CD4-positive, alpha-beta T cell treated with Interleukin-17A for 4 hours (primary cell): ENCODE measurements at places on chromosomes 2 and 18.

DNA sequence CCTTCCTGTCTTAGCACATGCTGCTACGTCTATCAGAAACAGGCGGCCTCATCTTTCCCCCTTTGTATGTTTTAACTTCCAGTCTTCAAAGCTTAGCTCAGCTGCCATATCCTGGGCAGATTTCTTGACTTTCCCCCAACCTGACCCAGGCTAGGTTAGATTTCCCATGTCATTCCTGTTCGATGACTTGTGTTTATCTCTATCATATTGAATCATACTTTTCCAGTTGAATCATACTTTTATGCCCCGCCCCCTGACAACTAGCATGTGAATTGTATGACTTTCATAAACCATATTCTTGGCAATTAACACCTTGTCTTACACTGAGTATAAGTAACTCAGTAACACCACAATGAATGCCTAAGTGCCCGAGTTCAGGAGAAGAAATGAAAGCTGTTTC is 128.3 kb downstream of the CYRIA start:
- no peak for DNase-seq

DNA sequence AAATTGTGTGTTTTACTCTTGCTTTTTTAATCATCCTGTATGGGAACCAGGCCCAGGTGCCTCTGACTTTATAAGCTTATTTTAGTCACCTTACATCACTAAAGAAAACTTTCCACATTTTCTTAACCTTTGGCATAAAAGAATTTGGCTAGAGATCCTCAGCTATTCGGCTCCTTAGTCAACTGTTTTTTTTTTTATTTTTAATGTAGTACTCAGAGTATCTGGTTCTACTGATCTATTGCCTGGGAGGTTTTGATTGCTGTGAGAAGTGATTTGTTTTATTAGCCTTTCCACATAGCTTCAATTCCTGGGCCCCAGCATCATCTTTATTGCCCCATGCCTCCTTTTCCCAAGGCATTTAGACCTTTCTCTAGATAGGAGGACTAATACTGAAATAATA is 121.0 kb downstream of the MYO1B start:
- no peak for DNase-seq

DNA sequence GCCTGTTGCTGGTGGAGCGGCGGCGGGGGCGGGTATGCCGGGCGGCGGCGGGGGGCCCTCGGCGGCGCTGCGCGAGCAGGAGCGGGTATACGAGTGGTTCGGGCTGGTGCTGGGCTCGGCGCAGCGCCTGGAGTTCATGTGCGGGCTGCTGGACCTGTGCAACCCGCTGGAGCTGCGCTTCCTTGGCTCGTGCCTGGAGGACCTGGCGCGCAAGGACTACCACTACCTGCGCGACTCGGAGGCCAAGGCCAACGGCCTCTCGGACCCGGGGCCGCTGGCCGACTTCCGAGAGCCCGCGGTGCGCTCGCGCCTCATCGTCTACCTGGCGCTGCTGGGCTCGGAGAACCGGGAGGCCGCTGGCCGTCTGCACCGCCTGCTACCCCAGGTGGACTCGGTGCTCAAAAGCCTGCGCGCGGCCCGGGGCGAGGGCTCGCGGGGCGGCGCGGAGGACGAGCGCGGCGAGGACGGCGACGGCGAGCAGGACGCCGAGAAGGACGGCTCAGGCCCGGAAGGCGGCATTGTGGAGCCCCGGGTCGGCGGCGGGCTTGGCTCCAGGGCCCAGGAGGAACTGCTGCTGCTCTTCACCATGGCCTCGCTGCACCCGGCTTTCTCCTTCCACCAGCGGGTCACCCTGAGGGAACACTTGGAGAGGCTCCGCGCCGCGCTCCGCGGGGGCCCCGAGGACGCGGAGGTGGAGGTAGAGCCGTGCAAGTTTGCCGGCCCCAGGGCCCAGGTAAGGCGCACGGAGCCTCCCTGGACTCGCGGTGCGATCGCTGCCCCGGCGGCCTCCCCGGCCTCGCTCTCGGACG is 1.0 kb downstream of the ZCCHC2 start:
- DNase-seq, result peak; percentile 62

DNA sequence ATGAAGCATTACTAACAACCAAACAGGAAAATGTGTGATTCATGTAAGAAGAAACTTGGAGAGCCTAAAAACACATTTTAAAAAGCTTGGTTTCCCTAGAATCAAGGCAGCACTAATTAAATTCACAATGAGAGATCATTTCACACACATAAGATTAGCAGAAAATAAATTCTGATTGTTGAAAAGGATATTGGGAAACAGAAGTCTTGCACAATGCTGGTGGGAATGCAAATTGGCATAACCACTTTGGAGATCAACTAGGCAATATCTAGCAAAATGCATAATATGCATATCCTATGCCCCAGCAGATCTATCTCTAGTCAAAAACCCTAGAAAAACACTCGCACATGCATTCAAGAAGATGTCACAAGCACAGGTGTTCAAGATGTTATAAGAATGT is 75.3 kb upstream of the SIX3 start:
- no peak for DNase-seq

DNA sequence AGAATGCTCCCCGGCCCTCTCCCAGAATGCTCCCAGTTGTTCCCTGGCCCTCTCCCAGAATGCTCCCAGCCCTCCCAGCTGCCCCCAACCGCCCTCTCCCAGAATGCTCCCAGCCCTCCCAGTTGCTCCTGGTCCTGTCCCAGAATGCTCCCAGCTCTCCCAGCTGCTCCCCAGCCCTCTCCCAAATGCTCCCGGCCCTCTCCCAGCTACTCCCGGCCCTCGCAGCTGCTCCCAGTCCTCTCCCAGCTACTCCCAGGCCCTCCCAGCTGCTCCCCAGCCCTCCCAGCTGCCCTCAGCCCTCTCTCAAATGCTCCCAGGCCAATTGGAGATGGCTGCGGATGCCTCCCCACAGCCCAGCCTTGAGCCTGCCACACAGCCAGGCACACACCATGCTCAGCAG is 31.1 kb downstream of the BIN1 start:
- no peak for DNase-seq

DNA sequence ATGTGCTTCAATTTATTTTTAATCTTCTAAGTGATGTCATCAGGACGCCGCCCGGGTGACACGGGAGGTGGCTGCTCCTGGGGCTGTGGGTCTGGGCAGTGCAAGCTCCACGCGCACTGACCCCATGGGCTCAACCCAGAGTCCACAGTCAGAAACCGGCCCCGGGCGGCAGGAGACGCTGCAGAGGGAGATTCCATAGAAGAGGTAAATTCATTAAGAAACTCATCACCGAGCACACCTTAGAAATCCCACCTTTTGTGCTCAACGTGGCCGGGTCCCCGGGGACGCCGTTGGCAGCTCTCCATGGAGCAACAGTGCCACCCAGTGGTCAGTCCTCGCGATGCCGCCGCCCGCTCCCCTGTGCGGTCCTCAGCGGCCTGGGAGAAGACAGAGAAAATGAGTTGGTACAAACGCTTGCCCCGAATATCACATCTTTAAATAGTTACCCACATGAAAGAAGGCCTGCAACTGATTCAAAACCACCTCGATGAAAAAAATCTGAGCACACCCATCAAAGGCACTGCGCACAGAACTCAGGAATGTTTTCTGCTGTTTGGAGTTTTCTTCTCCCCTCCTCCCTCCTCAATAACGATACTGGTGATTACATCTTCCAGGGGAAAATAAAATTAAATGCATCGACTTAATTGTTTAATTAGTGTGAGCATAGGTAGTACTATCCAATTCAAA is 92.6 kb downstream of the CMPK2 start:
- peak; percentile 69 for DNase-seq

GRCh38 chr18:80244167-80244566 is 3.1 kb downstream of the PARD6G start:
- DNase-seq, result no peak

DNA sequence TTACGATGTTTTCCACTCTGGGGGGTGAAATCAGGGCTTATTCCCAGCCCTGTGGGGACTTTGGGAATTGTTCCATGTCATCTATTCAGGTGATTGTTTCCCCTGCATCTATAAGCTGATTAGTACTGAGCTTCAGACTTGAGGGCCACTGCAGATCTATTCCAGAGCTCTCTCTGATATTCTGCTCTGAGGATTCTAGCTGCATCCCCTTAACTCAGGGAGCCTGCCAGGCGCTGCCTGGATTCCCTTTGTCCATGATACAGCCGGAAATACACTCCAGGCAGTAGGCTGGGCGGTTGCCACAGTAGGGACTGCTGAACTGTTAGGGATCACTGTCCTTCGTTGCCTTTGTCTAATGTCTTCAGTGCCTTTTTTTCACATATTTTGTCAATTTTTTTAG is 31.3 kb downstream of the PTRHD1 start:
- DNase-seq, result no peak

DNA sequence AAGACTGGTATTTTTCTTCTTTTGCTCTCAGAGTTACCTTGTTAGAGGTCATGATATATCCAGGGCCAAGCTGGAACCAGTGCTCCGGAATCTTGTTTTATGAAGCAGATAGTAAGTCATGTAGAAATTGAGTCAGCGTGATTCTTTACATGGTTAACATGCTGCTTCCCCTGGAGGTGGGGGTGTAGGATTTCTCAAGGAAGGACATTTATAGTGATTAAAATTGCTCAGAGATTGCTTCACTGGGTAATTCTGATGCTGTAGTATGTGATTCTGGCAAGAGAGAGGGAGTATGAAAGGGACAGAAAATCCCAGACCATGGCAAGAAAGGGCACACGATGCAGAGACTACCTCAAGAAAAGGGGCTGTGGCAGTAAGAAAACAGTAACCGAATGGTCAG is 8.0 kb upstream of the MYL1 start:
- DNase-seq, result no peak

- DNase-seq, result no peak
Observed at GRCh38 chr2:201999279-201999678, 34.4 kb upstream of the FZD7 start.

- DNase-seq, result no peak
Observed at GRCh38 chr18:12028674-12029073, 47.4 kb downstream of the IMPA2 start.

DNA sequence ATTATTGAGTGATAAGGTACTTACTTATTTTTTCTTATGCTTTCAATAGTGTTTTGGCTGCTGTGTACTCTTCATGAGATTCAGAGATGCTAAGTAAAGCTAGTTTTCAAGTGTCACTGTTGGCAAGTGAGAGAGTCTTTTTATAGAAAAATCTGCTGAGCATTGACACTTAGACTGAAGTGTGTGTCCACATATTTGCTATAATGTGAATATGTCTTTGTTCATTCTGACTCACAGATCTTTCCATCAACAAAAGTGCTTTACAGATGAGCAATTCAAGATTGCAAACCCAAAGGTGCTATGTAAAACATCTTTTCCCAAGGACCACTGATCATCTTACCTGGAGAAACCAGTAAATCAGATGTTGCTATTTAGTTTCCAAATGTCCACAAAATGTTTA is 410.6 kb upstream of the FIGN start:
- DNase-seq, result no peak

GRCh38 chr2:53096351-53096750 is 671.3 kb upstream of the CHAC2 start:
- DNase-seq, result no peak

- DNase-seq, result no peak
Observed at GRCh38 chr2:159379181-159379580, 92.7 kb upstream of the WDSUB1 start.

DNA sequence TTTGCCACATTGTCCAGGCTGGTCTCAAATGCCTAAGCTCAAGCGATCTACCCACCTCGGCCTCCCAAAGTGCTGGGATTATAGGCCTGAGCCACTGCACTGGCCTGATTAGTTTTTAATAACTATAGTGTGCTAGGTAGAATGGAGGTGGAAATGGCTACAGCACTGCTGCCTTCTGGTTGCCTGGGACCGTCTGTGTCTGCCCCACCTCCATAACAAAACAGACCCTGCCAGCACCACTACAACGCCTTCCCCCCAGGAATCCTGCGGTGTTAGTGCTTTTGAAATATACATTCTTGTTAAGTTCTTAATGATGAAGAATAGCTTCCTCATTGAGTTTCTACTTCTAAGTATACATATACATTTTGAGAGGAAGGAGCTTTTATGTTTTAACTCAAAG is 148.2 kb upstream of the ITGA6 start:
- DNase-seq, result no peak

DNA sequence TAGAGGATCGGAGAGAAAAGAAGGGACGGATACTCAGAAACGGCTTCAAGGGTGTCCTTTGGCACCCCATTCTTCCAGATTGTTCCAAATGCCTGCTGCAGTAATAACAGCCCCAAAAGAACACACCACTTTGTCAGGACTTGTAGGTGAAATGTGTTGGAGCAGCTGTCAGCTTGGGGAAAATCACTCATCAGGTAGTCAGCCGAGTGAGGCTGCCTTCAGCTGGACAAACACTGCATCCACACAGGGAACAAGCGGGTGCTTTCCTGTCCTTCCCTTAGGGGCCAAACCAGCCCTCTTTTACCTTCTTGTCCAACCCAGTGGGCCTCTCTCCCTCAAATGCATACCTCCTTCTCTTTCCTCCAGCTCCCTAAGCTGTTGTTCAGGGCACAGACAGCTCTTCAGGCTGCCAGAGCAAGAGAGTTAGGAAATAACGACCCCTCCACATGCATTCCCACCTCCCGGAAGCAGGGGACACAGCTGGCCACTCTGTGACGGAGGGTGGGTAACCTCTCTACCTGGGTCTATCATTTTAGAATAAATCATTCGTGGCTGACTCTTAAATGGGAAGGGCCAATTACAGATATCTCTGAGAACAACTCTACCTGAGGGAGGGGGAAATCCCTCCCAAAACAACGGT is 48.1 kb downstream of the BCL11A start:
- no peak for DNase-seq
